Stimulated activated CD4-positive, alpha-beta T cell treated with anti-CD3 and anti-CD28 coated beads, Interleukin-2, amount 100 ng/mL, for 24 hours (primary cell): ENCODE measurements at places on chromosomes 13 and 19.

DNA sequence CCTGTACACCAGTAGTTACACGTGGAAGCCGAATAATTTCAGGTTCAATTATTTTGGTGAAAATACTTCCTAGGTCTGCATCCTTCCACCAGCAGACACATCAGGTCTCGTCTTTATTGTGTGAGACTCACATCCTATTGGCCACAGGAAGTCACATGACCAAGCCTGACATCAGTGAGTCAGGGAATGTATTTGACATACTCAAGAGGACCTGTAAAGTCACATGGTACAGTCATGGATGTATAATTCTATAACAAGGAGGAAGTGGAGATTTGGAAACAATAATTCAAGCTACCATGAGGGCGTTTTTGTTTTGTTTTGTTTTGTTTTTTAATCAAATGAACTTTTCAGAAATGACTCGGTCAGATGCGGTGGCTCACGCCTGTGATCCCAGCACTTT, 9.3 kb upstream of the HIF3A start:
- DNase-seq: no peak

GRCh38 chr13:36530861-36531590, 98.7 kb downstream of the CCNA1 start:
- DNase-seq: no peak

DNA sequence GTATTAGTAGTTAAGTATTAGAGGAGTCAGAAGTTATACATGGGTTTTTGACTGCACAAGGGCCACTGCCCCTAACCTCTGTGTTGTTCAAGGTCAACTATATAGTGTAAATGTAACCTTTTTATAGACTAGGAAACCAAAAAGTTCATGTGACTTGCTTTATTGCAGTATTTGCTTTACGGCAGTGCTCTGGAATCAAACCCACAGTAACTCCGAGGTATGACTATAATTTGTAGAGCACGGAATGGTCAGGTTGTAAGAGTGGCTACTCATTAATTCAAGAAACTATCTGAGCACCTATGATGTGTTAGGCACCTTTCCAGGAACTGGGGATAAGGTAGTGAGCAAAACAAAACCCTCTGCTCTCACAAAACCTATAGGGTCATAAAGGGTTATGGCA, 22.2 kb downstream of the SUPT20H start:
- no peak for DNase-seq

DNA sequence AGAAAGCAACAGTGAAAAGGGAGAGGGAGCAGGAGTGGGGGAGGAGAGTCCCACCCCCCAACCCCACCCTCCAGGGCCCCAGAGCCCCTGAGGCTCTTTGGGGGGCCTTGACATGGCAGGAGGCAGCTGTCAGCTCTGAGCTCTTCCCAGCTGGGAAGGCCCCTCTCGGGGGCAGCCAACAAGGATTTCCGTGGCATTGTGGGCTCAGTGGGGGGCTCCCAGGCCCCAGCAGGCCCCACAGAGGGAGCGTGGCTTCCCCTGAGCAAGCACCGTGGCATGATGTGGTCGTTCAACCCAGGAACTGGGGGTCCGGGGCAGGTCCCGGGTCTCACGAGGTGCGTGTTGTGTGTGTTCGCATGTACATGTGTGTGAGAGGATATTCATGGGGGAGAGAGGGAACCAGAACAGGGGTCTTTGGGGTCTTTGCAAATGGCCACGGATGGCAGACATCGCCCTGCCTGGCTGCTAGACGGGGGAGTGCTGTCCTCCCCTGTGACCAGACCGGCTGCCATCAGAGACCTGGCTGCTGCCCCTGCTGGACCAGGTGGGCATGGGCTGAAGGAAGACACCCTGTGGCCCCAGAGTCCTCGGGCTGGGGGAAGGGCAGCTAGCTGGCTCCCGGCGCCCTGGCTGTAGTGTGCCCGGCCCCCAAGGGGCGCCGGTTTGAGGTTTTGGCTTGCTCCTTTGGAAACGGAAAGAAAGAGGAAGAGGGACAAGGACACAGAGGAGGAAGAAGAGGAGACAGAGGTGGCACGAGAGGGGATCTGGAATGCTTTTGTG, 3.7 kb upstream of the AKAP8L start:
- DNase-seq: no peak

DNA sequence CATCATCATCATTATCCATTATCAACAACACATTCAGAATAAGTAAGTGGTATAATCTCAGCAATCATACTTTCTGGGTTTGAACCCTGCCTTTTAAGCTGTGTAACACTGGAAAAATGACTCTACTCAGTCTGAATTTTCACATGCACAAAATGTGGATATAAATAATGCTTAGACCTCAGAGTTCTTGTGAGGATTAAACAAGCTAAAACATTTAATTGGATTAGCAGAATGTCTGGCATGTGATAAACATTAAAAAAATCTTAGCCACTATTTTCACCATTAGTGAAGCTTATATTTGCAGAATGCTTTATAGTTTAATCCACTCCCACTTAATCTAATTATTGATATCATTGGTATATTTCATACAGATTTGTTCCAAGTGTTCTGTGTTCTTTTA, 412.3 kb downstream of the RFC3 start:
- DNase-seq: no peak

DNA sequence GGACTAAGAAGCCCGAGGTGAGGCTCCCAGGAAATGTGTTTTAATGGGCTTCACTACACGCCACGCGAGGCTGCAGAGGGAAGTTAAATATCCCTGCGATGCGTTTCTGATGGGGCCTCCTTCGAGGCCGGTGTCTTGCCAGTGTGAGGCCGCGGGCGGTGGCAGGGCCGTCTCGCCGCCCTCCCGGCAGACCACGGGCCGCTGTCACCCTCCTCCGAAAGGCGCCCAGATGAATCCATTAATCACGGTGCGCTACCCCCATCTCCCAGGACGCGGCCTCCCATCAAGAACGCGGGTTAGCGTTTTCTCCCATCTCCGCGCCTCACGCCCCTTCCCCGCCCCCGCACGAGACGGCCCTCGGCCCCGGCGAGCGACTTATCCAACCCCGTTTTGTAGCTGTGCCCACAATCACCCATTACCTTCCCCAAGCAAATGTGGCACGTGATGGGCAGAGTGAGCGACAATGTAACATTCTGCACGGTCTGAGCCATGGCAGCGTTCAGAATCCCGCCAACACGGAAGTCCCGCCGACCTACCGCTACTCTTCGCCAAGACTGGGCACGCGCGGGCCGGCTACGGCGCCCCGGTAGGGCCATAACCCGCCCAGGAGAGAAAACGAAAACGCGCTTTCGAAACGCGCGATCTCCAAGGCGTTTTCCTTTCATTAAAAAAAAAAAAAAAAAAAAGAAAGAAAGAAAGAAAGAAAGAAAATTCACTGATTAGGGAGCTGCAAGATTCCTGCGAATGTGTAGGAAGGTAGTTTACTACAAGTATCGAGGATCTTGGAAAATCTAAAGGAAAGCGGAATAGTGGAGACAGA, at the start of gene OBI1:
OBI1 (minus strand) TSS at position 526 of the 820 bp plus-strand sequence; CDS start at position 491, 35 bp downstream.
- peak; percentile 90 for DNase-seq

DNA sequence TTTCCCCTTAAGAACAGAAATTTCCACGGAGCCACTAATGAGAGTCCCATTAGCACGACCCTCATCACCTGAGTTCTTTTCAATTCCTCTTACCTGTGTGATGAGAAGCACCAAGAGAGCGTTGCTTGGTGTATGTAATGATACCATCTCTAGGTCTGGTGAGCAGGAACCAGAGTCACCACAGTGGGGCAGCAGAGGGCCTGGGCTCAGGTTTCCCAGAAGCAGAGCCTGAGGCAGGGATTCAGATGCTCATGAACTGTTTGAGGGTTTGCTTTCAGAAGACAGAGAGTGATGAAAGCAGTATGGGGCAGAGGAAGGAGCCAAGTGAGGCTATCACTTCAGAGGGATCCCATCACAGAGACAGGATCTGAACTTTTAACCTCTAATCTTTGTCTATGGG, 3.1 kb upstream of the PTPRH start:
- DNase-seq: peak; percentile 69

GRCh38 chr13:59346999-59347723, 816.6 kb downstream of the DIAPH3 start:
- no peak for DNase-seq

- DNase-seq: no peak
These were observed 259.9 kb downstream of the EFNB2 start for GRCh38 chr13:106275446-106276032.

DNA sequence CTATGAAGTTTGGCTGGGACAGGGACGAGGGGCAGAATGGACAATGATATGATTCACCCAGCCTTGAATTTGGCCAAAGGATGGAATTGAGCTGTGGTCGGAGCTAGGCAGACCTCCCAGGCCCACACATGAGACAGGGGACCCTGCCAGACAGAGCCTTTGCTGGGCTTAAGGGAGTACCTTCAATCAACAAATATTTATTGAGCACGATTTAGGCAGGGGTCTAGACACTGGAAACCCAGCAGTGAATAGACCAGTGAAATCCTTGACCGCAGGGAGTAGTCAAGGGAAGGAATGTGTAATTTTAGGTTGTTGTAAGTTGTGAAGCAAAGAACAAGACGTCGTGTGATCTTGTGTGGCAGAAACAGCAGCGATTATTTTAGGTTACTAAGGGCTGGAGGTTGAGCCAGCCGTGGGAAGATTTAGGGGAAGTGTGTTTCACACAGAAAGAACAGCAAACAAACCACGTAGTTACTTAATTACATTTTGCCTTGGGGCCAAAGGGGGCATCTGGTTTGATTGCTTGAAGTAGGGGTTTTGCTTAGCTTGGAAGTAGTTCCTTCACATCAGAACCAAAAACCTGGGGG, 16.9 kb upstream of the AP1M2 start:
- peak; percentile 33 for DNase-seq

DNA sequence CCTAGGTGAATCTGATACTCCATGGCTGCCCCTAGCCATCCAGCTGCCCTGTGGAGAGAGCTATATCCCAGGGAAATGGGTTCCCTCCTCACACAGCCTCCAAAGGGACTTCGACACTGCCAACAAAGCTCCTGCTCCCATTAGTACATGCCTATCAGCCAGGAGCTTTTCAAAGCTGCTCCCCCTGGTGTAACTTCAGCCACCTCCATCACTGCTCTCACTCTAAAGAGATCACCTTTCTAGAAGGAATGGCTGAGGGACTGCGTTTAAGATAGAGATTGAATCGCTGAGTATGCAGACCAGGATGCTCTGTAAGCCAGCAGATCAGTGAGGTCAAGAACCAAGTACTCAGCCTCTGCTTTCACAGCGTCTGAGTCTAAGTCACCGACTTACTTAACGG, 213.7 kb downstream of the NALCN start:
- no peak for DNase-seq

DNA sequence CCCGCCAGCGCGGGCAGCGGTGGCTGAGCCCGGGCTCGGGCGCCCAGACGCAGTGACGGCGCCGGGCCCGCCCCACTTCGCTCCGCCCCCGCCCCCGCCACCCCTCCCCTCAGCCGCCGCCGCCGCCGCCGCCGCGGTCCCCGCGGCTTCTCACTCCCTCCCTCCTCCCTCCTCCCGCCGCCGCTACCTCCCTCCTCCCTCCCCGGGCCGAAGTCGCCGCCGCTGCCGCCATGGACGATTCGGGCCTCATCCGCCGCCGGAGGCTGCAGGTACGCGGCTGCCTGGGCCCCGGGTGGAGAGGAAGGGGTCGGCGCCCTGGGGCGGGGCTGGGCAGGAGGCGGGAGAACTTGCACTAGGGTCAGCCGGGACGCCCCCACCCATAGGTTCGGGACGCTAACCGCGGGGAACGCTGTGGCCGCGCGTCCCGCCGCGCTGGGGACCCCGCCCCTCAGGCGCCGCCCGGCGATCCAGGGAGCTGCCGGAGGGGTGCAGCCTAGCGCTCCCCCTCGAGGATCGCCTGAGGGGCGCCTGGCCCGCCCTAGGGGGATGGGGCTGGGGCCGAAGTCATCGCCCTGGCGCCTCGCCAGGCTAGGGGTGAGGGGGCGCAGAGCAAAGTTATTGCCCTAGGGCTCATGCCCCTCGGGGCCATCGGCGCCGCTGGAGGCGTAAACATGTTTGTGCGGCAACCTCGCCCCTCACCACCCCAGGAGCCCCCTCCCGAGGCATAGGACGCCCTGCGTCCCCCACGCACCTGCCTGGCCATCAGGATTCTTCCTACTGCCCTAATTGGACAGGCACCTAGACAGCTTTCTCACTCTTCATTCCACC, 427 bp downstream of the RTBDN start:
- DNase-seq: peak; percentile 47

DNA sequence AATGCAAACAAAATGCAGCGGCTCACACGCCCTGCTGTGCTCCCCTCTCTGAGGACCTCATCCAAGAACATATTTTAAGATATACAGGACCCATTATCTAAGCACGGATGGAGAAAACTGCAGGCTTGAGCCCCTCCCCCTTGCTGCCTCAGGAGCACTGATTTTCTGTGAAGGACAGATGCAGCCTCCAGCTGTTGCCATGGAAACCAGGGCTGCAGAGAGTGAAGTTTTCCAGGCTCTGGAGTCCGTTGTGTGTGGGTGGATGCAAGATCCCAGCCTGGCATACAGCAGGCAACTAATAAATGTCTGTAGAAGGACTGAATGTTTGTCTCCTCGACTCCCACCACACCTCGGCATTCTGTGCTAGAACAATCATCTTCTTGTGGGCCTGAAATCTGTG, 105.6 kb upstream of the PEG3 start:
- DNase-seq: no peak

DNA sequence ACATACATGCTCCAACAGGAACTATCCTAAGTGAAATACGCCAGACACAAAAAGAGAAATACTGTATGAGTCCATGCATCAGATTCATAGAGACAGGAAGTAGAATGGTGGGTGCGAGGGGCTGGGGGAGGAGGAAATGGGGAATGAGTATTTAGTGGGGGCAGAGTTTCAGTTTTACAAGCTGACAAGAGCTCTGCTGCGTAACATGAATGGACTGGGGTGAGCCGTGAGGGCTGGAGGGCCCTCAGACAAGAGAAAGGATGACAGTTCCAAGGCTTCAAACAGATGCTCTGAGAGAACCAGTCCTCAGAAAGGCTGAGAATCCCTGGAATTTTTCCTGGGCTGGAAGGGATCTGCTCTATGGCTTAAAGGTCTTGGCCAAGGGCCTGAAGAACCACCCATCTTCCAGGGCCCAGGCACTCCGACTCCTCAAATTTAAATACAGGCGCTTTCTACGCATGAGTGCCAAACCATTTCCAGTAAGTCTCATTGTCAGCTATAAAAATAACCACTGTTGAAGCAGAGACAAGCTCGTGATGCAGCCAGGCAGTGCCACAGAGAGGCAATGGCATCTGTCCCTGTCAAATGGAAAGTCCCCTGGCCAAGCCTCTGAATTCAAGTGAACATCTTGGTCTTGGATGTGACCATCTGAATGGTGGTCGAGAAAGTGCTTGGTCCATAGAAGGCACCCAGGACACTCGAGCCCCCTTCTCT, 17.5 kb downstream of the KLF2 start:
- peak; percentile 68 for DNase-seq

GRCh38 chr13:72692884-72693514, 34.4 kb downstream of the MZT1 start:
- no peak for DNase-seq
